ENCODE measurements at places on chromosomes 11 and 22.

DNA sequence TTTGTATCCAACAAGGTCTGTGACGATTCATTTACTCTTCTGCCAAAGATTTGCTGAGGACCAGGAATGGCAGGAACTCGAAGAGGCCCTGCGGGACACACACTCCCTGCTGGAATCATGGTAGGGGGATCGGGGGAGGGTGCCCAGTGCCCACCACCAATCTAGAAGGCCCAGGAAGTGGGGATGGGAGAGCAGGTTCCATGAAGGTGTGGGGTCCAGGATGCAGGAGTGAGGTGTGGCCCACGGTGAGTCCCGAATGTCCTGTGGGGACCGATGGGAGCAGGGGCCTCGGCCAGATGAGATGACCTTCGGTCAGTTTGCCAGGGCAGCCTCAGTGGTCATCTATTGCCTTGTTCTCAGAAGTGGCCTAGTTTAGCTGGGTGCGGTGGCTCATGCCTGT is 492.7 kb downstream of the BRD1 start:
- no peak for DNase-seq

- no peak for DNase-seq
Measured at GRCh38 chr11:69211540-69211919, 55.8 kb downstream of the SMIM38 start.

DNA sequence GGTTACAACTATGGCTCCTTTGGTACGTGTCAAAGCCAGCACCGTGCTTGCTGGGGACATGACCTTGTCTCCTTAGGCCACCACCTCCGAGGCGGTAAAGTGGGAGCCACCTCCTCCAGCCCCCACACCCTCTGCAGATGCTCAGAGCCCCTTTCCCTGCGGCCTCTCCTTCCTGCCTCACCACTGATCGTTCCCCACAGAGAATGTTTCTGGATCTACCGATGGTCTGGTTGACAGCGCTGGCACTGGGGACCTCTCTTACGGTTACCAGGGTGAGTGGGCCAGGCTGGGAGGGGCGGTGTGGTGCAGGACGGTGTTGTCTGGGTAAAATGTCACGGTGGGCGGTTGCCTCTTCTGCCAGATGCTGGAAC is 8.9 kb downstream of the SIDT2 start:
- no peak for DNase-seq

GRCh38 chr11:119424276-119424675 is 1.3 kb upstream of the THY1 start:
- DNase-seq: no peak

DNA sequence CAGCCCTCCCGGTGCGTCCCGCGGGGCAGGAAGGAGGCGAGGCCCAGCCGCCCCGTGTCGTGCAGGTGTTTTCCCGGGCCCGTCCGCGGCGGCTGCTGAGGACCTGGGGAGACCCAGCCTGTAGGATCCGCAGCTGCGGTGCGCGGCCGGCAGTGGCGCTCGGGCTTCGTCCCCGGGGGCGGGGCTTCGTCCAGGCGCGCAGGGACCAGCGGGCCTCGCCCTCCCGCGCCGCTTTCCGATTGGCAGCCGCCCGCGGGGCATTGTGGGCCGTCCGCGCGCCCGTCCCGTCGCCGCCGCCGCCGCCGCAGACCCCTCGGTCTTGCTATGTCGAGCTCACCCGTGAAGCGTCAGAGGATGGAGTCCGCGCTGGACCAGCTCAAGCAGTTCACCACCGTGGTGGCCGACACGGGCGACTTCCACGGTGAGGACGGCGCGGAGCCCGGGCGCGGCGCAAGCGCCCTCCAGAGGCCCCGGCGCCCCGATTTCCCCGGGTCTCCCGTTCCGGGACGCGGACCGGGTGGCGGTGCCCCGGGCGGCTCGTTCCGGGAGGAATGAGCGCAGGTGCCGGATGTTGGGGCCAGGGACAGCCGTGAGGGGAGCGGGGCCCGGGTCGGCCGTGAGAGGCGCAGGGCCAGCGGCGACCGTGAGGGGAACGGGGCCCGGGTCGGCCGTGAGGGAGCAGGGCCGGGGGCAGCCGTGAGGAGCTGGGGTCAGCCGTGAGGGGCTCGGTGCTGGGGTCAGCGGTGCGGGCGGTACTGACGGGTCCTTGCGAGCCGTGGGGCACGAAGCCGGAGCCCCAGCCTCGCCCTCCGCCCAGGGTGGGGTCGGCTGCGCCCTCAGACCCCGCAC is at the start of gene TALDO1:
TALDO1 (plus strand) TSS at position 307 of the 849 bp plus-strand sequence; CDS start at position 325, 18 bp downstream.
- peak; percentile 99 for DNase-seq

GRCh38 chr22:36447632-36448031 is 33.8 kb downstream of the TXN2 start:
- DNase-seq: no peak

DNA sequence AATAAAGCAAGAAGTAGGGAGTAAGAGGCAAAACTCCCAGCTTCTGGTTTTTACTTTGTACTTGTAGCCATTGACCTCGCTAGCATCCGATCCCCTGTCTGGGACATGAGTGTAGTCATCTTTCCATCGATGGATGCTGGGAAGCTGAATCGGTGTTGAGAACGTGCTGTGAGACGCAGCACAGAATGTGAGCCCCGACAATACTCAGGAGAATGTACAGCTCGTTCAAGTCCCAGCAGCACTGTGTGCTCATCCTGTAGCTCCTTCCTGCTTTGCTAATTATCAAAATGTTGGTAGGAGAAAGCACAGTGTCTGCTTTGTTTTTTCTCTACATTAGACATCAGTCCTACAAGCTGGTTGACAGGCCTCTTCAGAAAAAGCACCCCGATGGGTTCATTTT is 56.6 kb downstream of the JAM3 start:
- no peak for DNase-seq

DNA sequence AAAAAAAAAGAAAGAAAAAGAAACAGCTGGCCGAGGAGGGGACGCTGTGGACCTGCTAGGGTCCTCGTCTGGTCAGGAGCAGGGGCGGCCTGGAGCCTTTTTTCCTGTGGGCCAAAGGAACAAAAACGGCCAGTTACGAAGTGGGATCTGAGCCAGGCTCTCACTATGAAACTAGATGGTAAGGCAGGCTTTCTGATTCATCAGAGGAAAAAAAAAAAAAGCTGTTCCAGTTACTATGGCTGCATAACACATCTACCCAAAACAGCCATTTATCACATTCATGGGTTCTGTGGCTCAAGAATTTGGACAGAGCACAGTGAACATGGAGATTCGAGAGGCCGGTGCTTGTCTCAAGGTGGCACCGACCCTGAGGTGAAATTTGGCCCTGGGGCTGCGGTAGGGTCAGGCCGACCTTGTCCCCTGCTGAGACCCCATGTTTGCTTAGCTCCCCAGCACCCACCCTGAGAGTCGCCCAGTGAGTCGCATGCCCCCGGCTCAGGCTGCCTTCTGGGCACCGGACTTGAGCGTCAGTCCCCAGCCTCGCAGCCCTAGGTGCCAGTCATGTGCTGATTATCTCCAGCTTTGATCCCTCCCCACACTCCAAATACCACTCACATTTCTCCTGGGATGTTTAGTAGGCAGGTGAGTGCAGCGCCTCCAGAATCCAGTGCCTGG is 34.2 kb downstream of the MRGPRD start:
- peak; percentile 26 for DNase-seq

DNA sequence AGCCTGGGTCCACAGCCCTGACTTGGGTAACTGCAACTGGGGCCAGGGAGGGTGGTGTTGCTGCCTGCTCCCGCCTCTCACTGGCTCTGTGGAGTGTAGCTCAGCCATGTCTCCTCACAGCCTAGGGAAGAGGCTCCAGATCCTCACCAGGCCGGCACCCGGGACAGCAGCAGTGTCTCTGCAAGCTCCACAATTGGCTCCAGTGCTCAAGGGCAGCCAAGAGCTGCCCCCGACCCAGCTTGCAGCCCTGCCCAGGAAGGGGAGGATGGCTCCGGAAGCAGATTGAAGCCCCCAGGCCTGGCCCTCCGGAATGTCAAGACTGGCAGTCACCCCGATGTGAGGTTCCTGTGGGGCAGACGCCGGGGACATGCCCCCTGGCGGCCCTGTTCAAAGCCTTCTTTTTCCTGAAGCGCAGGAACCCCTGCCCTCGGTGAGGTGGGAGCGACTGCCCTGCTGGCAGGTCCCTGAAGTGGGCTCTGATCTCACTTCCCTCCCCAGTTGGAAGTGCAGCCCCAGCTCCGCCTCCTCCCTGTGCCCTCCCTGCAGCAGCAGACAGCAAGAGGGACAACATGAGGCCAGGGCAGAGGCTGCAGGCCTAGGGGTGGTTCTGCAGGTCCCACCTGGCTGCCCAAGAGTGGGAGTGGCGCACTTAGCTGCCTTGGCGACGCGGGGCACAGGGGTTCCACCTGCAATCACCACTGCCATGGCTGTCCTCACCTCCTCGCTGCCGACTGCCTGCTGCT is 816.2 kb upstream of the LUZP2 start:
- DNase-seq: no peak

DNA sequence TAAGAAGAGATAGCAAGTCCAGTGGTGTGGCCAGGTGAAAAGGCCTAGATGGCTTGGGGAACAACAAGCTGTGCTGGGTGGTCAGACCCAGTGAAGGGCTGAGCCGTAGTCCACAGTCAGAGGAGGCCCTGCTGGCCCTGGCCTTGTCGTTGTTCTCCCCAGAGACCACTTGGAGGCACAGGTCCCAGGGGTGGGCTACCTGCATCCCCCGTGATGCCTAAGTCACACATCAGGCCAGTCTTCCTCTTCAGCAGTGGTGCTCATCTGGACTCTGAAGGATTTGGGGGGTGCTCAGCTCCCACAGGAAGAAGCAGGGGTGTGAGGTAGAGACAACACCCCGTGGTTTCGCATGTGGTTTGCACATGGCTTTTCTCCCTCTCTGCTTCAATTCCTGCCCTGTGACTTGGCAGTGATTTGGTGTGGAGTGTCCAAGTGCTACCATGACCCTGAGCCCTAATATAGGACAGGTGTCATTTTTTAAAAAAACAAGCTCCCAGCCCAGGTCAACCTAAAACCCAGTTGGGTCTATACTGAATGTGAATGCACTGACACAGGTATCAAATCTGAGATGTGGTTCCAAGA is 51.0 kb downstream of the ALX4 start:
- no peak for DNase-seq

- DNase-seq: no peak
Measured at GRCh38 chr11:32902089-32902665, 9.6 kb downstream of the QSER1 start.

- DNase-seq: no peak
Measured at GRCh38 chr11:128500493-128500892, 86.9 kb downstream of the ETS1 start.

DNA sequence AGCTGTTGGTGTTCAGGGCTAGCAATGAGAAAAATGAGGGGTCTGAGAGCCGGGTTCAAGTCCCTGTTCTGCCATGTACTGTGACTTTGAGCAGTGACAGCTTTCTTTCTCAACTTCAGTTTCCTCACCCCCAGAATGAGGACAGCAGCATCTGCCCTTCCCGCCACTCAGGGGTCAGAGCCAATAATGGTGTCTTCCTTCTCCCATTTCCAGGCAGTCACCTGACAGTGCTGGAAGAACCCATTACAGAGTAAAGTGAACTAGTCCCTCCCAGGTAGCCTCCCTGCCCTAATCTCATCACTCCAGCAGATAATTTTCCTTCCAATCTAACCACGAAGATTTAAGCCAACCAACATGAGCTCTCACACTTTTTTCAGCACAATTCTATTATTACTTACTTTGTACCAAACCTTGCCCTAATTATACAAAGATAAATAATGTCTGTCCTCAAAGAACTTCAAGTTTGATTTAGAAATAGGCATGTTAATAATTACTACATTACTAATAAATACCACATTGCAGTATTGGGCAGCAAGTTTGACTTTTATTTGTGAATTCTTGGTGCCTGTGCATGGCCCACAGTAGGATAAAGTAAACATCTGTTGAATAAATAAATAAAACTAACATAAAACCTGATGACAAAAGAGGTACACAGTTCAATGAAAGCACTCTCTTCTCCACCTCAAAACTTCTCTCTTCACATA is 61.0 kb downstream of the SERGEF start:
- no peak for DNase-seq

DNA sequence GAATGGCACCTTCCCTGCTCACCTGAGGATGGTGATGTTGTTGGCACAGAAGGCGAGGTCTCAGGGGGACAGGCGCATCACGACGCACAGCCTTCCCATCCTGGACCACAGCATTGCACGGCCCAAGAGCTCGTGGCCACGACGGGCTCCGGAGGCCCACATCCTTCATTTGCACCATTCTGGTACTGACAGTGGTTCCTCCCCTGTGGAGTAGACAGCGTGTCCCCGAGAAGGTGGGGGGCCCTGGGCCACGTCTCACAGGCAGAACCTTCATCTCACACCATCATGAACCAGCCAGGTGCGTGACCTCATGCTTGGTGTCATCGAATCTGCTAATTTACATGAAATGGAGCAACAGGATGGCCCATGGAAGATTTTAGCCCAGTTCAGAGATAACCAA is 180.0 kb downstream of the CTTN start:
- DNase-seq: no peak

DNA sequence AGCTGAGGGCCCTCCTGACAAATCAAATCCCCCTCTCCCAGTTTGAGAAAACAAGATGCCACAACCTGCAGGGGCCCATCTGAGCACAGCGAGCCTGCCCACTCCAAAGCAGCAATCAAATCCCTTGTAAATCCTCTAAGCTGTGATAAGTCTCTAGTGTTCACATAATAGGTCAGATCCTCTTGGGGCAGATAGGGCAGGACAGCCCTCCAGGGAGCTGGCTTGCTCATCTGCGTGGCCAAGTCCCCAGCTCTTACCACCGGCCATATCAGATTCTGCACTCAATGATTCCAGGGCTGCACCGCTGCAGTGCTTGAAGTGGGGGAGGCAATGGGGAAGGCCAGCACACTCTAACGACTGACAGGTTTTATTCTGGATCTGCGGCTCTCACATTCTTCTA is 29.6 kb upstream of the FLI1 start:
- DNase-seq: no peak

DNA sequence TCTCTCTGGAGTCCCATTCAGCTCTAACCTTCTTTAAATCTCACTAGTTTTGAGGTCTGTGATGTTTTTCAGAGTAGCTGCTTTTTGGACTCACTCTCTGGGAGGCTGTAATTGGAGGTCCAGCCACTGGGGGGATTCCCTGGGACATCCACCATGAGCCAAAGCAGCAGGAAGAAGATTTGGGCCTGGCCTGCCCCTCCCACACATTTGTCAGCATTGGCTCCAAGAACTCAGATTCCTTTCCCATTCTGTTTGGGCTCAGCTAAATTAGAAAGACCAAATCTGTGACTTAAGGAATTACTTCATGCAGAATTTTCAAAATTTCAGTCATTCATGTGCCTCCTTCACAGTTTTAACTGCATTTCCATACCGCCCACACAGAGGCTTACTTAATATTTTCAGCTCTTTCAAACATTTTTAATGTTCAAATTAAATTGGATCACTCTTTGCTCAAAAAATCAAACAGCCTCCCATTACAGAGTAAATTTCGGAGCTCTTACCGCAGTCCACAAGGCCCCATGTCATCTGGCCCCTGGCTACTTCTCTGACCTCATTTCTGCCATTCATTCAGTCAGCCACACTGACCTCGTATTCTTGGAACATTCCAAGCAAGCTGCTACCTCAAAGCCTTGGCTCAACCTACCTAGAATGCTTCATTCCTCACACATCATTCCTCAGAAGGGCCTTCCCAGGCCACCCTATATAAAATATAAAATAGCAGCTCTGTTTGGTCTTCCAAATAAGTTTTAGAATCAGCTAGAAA is 54.5 kb upstream of the RRAS2 start:
- DNase-seq: no peak

- no peak for DNase-seq
Measured at GRCh38 chr11:122273476-122274191, 157.6 kb upstream of the BLID start.

- no peak for DNase-seq
Measured at GRCh38 chr11:91156041-91156440, 933.2 kb upstream of the CHORDC1 start.

GRCh38 chr22:26707581-26707980 is 50.2 kb downstream of the MIAT start:
- DNase-seq: no peak

- DNase-seq: no peak
Measured at GRCh38 chr11:121904148-121904547, 211.9 kb downstream of the BLID start.
